Cortex of kidney (tissue), 1 donor: ENCODE measurements at places on chromosomes 6 and 20.

DNA sequence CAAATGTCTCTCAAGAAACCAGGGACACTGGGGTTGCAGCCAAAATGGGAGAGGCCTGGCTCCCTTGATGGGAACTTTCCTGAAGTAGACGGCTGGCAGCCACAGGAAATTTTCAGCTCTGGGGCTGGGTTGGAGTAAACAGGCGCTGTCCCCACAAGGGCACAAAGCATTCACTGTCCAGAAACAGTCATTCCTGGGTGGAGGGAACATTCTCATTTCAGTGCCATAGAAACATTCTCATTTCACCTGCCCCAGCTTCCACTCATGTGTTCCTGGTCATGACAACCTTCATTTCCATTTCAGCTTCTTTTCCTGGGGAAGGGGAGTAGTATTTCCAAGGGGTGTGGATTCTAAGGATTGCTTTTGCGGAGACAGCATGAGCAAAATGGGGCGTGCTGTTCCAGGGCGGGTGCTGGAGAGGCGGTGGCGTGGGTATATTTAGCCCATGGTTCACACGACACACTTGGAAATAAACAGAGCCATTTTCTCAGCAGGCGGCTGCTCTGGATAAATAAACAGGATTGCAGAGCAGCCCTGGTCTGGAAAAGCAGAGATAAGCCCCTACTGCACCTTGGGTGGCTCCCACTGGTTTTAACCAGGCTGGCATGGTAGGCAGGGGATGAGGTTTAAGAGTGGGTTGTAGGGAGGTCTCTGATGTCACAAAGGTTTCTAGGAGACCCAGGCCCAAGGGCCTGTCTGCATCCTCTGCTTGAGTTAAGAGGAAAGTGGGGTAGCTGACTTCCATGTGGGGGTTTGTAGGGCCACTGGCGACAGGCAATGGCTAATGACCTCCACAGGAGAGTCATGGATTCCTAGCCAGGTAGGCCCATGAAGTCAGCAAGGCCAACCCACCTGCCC, 32.9 kb downstream of the COX4I2 start:
- DNase-seq = no peak

DNA sequence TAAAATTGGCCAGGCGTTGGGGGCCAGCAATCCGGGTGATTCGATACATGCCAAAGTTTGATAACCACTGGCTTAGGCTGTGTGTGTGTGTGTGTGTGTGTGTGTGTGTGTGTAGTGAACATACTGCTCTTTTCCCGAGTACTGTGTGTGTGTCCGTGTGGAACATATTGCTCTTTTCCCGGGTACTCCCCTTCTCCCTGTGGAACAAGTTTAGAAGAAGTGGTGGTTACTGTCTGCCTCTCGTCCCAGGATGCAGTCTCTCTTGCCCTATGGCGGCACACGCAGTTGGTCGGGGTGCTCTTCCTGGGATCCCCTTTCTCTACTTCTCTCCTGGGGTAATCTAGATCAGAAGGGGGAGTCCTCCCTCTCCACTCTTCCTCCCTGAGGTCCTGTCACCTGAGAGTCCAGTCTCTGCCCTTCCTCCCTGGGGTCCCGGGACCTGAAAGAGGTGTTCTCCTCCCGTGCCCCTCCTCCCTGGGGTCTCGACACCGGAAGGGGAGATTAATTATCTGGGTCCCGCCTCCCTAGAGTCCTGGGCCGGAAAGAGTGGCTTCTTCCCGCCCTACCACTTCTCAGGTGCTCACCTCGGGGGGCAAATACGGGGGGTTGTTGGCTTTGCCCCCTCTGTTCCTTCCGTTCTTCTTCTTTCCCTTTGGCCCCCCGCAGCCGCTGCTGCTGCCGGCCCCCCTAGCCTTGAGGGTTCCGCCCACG, 516 bp downstream of the GTPBP2 start:
- DNase-seq = no peak

DNA sequence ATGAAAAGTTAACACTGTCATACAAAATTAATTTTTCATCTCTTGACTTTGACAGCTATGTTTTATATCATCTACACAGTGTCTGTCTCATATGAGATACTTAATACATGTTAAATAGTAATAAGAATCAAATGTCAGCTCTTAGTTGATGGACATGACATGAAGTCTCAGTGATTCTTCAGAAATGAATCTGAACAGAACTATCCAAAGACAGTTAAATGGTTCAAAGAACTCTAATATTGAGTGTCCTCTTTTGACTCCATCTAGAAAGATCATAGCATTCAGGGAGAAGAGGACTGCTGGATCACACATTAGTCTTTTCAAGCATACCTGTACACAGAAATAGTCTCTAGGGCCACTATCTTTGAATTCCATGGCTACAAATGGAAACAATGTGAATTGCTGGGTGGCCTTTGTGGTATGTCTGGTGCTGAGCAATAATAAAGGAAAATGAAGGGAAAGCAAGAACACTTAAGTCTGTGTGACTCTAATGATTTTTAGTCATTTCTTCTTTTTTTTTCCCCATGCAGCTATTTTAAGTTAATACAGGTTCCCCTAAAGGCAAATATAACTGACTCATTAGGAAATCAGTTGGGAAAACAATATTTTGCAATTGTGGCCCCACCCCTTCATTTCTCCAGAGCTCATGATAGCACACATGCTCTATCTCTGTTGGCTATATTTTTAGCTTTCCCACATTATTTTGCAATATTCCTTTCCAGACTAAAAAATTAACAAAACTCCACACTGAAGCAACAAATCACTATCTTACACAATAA, 367.5 kb downstream of the GRIK2 start:
- no peak for DNase-seq

- no peak for DNase-seq
These were observed 217.3 kb downstream of the ARID1B start for GRCh38 chr6:156994215-156995076.

DNA sequence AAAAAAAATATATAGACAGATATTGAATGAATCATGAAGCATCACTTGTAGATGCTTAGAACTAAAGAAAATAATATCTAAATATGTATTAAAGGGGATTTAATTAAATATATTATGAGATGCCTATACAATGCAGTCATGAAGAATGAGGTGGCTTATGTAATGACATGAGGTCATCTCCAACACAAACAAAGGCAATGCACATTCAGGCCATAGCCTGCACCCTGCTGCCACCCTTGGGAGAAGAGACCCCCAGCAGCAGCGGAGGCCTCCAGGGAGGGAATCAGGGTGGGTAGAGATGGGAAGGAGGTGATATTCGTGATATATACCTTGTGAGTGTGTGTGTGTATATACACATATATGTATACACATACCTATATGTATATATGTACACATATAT, 26.4 kb upstream of the SSTR4 start:
- DNase-seq = no peak

DNA sequence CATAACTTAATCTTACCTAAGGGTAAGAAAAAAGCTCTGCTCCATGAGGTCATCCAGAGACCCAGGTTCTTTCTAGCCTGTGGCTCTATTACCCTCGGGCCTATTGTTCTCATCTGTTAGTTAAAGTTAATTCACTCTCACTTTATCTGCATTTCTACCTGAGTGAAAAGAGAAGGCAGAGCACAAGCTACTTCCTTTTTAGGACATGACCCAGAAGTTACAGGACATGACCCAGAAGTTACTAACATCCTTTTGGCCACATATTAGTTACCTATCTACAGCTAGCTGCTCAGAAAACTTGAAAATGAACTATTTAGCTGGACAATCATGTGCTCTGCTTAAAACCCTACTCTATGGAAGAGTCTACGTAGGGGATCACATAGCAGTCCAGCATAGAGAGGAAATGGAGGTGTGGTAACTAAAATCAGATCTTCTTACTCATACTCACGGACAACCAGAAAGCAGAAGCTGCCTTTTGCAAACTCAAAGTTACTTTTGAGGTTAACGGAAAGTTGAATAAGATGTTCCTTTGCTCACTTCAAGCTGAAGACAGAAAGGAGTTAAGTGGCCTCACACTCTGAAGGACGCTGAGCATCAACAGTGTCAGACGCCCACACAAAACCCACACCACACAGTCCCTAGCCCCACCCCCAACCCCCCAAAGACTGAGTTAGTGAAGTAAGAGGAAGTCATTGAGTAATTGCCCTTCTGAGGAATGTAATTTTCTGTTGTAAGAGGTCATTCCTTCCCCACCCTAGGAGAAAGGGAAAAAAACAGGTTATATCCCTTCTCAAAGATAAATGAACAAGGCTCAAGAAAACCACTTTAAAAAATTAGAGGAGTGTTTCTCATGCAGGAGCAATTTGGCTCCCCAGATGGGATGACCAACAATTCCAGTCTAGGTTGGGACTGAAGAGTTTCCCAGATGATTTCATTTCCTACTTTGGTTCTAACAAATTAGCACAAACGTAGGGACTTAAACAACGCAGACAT, 45.9 kb upstream of the TAB2 start:
- no peak for DNase-seq

GRCh38 chr6:36897609-36898008, 11.9 kb downstream of the C6orf89 start:
- no peak for DNase-seq

DNA sequence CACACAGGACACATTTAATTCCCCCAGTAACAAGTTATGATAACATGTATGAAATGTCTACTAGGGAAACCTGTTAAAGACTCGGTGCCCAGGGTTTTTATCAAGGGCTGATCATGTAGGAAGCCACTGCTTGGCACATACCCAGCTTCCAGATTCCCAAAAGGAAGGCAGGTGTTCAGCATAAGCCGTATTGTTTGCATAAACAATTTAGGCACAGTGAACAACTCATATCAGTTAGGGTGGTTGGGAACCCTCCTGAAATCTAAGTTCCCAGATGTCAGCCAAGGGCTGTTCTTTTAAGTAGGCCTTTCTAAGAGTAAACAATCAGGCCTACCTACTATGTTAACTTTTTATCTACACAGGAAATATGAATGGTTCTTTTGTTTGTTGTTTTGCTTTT, 74.1 kb downstream of the ASXL1 start:
- DNase-seq = no peak

DNA sequence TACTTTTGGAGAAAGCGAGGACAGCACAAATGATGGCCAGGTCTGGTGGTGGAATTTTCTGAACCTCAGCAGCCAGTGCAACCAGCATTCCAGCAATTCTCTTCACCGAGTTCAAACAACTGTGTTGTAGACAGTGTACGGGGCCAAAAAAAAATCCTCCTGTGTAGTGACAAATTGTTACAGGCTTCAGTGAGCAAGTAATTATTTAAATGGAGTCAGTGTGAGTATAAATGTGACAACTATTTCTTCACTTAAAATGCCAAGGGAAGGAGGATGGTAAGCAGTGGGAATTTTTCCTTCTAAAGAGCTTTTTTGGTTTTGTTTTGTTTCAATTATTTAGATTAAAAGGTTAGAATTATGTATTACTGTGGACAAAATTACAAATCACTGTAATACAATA, 154.1 kb downstream of the TMEM242 start:
- DNase-seq = no peak

DNA sequence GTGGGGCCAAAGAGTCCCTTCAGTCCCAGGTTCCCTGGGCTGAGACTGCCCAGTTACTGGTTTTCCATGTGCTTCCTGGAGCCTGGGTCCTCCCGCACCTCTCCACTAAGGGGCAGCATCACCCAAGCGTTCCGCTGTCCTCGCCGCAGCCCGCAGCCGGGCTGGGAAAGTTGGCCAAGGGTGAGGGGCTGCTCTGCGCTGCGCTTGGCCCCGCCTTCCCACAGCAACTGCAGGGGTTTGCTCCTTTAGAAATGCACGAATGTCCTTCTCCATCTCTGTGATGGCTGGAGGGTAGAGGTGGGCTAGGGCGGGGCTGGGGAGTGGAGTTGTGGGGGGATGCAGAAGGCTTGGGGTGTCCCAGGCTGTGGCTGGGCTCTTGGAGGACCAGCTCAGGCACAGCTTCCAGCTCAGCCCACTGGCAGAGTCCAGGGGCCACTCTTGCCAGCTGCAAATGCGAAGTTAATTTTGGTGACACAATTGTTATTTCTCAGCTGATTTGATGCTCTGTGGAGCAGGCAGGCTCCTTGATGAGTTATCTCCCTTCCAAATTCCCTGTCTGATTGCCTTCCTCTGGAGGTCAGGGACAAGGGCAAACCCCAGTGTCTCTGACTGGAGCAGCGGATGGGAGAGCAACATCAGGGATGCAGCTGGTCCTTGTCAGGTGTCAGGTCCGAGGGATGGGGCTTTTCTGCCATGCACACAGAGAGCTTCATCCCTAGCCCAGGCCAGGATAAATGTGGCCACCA, 63.2 kb downstream of the NOL4L start:
- no peak for DNase-seq

- DNase-seq = no peak
These were observed 15.4 kb downstream of the COL20A1 start for GRCh38 chr20:63308218-63308911.

DNA sequence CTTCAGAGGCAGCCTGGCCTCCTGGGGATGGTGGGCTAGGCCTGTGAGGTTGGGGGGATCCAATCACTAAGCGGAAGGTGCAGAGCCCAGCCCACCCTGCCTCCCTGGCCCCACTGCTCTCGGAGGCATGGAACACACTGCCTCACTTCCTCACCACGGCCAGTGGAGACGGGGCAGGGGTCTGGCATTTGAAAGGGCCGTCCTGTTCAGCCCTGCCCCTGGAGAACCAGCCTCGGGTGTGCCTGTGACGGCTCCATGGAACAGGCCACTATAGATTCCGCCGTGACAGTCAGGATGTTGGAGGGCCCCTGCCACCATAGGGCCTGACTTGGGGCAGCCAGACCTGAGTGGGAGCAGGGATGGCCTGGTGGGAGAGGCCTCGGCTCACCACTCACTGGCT, 110.2 kb downstream of the DACT2 start:
- no peak for DNase-seq

DNA sequence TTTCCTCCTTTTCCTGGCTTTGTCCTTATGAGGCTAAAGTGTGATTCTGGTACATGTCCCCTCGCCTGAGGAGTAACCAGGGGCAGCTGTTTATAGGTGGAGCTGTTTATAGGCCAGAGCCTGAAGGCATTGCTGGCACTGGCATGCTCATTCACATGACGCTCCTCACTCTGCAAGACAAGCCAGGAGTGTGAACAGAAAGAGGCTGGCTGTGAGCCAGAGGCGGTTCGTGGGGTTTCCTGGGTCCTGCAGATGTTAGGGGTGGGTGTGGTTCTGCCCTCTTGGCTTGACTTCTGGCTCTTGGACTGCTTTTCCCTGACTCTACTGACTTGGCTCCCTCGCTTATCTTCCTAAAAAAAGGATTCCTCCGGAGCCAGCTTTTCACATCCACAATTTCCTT, 12.8 kb upstream of the MDFI start:
- DNase-seq = no peak

GRCh38 chr6:144361016-144361415, 75.9 kb downstream of the UTRN start:
- no peak for DNase-seq

- DNase-seq = no peak
These were observed 279.1 kb downstream of the UTRN start for GRCh38 chr6:144564202-144564601.

DNA sequence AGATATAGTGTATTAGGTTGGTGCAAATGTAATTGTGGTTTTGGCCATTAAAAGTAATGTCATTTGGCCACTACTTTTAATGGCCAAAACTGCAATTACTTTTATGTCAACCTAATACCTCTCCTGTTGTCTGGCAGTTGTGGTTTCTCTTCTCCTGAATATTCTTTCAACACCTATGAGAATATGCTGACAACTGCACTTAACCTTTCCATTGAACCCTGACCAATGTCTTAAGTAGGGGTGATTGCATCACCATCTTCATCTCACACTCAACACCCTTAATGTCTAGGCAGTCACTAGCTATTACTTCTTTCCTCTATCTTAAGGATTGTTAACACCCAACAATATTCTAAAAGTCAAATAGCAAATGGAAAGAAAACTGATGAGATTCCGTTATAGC, 200.5 kb upstream of the HSF2 start:
- no peak for DNase-seq

GRCh38 chr20:24164360-24164759, 175.8 kb upstream of the GGTLC1 start:
- DNase-seq = no peak
